Astrocyte (in vitro differentiated cells and primary cell): ENCODE measurements at places on chromosomes 2 and 18.

DNA sequence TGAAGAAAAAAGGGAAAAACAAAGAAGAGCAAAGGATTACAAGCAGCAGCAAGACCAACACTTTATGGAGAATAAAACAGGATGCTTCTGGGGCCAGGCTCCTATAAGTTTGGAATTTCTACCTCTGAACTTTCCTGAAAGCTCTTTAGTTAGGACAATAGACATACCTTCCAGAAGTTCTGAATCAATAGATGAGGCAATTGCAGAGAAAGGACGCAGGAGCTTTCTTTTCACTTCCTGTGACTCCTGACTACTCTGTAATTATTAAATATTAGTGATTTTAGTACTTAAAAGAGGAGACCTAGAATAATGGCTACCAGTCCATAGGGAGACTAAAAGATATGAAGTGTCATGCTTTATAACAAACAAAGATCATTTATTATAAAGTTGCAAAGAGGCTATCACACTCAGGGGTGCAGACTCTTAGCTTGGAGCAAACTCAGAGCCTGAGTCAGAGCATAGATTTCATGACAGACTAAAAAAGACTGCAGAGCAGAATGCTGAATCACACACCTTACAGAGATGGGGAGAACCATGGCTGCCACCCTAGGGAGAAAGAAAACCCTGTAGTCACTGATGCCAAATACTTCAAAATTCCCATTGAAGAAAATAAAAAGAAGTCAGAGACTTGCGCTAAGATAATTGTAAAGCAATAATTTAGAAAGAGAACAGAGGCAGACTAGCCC, 52.5 kb upstream of the FAM136A start:
- DNase-seq, result peak; percentile 16

DNA sequence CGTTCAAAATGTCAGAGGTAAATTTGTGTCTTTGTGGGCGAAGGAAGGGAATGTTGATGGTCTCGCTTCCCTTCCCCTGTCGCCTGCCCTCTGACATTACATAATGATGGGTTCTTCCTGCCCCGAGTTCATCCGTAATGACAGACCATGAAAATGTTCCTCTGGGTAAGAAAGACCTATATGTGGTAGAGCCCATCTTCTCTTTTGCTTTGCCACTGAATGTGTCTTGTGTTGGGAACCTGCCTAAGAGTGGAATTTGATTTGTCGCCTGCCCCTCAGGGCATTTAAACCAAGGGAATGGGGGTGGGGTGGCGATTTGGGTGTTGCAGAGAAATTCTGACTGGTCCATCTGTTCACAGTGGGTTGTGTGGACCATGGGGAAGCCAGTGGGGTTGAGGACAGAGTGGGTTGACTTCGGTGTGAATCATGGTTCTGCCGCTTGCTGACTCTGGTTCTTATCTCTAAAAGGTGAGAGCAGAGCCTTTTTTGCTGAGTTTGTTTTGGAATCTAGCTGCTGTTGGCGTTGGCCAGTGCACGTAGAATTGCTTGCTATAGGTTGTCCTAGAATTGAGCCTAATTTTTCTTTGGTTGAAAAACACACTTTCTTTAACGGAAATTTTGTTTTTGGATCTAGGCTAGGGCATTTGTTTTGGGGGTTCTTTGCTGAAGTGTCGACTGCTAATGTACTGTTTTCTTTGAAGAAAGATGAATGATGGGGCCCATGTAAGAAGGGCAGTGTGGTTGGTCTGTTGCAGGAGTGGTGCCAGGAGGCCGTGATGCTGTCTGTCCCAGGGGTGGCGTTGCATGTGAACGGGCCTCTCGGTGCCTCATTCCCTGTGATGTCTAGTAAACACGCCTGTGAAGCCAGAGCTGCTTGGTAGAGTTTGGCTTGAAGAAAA, 1.3 kb downstream of the INPP4A start:
- no peak for DNase-seq

- no peak for DNase-seq
Observed at GRCh38 chr2:214550786-214551185, 139.9 kb downstream of the VWC2L start.

- DNase-seq, result no peak
Observed at GRCh38 chr2:111632661-111633060, 251.3 kb downstream of the ANAPC1 start.

DNA sequence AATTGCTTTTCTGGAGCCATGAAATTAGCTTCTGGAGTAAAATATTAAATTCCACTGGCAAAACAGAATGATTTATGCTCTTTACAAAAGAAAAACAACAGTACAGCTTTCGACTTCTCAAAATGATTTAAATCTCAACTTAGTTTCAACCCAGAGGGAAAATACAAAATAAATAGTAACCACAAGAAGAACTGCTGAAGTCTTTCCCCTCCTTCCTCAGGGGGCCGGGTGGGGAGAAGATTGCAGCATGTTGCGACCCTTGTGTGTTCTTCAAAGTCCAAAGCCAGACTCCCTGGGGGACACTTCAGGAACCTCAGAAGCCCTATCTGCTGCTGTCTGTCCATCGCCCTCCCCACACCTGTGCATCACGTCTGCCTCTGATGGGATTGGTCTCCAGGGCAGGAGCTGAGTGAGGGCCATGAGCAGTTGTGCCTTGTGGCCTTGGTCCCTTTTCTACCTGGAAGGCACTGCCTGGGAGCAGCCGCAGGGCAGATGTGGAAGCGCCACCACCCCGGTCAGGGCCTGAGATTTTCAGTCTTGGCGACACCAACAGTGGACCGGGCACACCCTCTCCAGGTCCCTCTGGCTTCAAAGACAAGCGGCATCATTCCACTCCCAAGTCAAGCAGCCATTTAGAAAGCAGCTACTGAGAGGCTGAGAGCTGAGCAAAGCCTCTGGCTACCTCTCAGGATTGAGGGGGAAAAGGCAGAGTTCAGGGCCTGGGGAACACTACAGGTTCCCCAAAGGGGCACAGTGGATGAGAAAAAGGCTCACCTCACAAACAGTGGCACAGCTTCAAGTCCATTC, 210.1 kb upstream of the RAB6C start:
- DNase-seq, result no peak

DNA sequence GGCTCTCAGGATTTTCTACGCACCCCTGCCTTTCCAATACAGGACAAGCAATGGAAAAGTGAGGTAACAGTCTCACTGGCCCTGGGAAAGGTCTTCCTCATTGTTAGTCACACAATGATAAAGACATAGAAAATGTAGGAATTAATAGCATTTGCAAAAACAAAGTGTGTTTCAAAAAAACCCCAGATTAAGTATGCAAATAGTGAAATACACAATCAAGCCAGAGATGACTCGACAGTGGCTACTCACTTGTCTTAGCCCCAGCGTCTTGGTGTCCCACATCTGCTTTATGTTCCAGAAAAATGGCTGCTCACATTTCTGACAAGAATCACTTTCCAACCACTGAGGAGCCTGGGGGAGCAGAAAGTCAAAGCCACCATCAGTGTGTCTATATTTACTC, 47.0 kb upstream of the AP1S3 start:
- DNase-seq, result peak; percentile 42

GRCh38 chr2:219266232-219266631, 12.5 kb upstream of the TUBA4A start:
- DNase-seq, result no peak

DNA sequence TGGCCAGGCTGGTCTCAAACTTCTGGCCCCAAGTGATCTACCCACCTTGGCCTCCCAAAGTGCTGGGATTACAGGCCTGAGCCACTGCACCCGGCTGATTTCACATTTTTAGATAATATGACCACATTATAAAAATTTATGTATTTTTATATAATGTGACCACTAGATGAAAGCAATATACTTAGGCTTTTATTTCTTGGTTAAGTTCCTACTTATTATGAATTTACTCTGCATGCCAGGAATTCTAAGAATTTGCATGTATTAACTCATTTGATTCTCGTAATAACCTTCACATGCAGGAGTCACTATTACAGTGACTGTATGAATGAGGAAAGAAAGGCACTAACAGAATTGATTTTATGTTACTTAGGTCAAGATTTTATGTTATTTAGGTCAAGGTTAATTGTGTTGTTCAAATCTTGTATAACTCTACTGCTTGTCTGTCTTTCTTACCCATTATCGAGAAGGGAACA, 25.6 kb upstream of the CASP8 start:
- peak; percentile 23 for DNase-seq

DNA sequence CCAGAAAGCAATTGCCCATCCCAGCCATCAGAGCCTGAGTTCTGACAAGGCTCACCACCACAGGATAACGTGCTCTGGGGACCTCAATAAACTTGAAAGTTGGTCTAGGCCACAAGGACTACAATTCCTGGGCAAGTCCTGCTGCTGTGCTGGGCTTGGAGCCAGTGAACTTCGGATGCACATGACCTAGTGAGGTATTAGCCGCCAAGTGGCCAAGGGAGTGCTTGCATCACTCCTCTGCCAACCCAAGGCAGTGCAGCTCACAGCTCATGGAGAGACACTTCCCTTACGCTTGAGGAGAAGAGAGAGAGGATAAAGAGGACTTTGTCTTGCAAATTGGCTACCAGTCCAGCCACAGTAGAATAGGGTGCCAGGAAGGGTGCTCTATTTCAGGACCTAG, 219.6 kb downstream of the MBD2 start:
- DNase-seq, result no peak

DNA sequence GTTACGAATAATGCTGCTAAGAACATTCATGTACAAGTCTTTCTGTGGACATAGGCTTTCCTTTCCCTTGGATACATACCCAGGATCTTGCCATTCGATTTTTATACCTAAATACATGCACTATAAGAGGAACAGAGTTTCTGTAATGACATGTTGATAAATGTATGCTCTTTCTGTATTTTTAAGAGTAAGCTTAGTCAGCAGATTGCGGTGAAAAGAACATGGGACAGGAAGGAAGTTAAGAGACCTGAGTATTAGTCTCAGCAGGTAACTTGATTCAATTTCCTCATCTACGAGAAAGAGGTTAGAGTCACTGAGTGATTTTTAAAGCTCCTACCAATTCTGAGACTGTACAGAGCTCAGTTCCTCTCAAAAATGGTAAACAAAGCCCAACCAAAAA, 2.6 kb upstream of the TLK1 start:
- DNase-seq, result no peak

GRCh38 chr2:68839260-68839833, 31.9 kb downstream of the BMP10 start:
- DNase-seq, result no peak

GRCh38 chr2:40628556-40628955, 176.7 kb upstream of the SLC8A1 start:
- no peak for DNase-seq

DNA sequence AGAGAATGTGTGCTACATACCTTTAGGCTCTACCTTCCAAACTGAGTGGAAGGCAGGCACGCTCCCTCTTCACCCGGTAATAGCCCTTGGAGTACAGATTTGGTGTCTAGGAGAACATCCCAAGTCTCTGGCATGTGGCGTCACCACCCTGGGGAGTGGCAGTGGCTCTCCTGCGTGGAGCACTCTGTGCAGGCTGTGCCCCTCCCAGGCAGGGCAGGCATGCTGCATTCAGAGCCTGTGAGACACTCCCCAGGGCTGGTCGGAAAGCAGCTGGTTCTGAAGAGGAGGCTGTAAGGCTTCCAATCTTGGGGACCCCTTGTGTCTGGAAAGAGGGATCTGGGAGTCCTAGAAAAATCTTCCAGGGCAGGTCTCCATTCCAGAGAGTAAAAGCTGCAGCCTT, 193.3 kb downstream of the ANKRD30B start:
- DNase-seq, result no peak

GRCh38 chr18:76903386-76903785, 81.0 kb downstream of the ZNF236 start:
- no peak for DNase-seq

DNA sequence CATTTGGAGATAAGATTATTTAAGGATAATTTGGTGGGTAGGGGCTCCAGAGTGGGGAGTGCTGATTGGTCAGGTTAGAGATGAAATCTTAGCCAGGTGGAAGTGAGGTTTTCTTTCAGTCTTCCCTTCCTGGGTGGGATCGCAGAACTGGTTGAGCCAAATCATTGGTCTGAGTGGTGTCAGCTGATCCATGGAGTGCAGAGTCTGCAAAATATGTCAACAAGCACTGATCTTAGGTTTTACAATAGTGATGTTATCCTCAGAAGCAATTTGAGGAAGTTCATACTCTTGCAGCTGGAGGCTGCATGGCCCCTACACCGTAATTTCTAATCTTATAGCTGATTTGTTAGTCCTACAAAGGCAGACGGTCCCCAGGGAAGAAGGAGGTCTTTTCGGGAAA, 1483.4 kb upstream of the ZEB2 start:
- no peak for DNase-seq
